ENCODE measurements at places on chromosomes 11 and 22.
A peak's percentile ranks its signal among the peaks of the same experiment; 100 is the strongest.

GRCh38 chr11:103920933-103921332, 115.5 kb upstream of the DDI1 start:
- DNase-seq = no peak

GRCh38 chr11:12013781-12014180, 5.4 kb upstream of the DKK3 start:
- DNase-seq = no peak

DNA sequence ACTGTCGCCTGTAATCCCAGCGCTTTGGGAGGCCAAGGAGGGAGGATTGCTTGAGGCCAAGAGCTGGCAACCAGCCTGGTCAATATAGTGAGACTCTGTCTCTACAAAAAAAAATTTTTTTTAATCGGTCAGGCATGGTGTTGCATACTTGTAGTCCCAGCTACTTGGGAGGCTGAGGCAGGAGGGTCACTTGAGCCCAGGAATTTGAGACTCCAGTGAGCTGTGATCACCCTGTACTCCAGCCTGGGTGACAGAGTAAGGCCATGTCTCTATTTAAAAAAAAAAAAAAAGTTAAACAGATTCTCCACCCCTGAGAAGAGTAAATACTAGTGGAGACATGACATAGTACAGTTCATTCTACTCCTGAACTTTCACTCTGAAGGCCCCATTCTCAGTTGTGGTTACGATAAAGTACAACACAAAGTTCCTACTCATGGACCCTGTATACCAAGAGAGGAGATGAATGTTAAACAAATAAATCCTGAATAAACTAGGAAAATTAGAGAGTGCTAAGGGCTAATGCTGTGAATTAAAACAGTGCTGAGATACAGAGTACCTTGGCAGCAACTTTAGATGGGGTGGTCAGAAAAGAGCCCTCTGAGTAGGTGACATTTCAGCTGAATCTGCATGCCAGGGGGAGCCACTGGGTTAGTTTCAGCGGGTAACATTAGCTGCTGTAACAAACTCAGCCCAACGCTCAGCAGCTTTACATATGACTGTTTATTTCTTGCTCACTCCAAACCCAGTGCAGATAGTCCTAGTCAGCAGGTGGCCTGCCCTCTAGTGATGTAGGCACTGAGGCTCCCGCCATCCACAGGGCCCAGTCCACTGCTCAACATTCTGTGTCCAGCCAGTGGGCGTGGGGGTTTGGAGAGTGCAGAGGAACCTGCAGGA, 75.1 kb downstream of the DBX1 start:
- no peak for DNase-seq

- no peak for DNase-seq
Observed at GRCh38 chr11:119854521-119854920, 125.5 kb upstream of the NECTIN1 start.

GRCh38 chr11:45722144-45722543, 56.7 kb upstream of the CHST1 start:
- DNase-seq = no peak

GRCh38 chr11:72813740-72814285, 398 bp upstream of the ATG16L2 start:
- peak; percentile 82 for DNase-seq

DNA sequence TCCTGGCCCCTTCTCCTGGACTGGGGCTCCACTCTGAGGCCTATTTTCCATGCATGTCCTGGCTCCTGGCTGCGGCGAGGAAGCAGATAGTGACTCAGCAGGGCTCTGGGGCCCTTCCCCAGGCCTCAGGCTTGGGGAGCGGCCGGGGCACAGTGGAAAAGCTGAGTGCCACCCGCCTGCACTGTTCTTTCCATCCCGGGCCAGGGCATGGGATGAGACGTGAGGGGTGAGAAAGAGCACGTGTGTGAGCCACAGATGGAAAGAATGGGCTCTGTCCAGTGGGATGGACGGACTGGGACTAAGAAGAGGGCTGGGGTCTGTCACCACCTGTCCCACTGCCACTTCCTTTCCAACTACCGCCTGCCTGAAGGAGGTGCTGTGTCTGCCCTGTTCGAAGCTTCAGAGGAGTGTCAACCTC, 12.8 kb downstream of the SLC37A2 start:
- no peak for DNase-seq

GRCh38 chr11:117083011-117083935, 15.0 kb downstream of the SIK3 start:
- no peak for DNase-seq

DNA sequence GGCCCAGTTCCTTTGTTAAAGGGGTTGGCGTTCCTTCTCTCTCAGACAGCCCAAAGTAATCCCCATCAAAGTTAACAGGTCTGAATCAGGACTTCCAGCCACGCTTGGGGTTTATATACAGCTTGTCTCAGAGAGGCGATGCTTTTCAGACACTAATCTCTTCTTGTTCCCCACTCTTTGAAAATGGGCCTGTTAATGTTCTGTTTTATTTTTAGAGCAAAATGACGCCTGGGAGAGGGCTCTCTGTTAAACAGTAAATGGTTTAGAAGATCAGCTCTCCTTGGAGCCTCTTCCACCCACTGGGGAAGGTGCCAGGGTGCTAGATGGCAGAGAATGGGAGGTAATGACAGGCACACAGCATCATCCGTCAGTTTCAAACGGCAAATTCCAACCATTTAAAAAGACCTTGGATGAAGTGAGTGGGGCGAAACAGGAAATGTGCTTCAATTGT, 235.9 kb upstream of the NARS2 start:
- peak; percentile 18 for DNase-seq

DNA sequence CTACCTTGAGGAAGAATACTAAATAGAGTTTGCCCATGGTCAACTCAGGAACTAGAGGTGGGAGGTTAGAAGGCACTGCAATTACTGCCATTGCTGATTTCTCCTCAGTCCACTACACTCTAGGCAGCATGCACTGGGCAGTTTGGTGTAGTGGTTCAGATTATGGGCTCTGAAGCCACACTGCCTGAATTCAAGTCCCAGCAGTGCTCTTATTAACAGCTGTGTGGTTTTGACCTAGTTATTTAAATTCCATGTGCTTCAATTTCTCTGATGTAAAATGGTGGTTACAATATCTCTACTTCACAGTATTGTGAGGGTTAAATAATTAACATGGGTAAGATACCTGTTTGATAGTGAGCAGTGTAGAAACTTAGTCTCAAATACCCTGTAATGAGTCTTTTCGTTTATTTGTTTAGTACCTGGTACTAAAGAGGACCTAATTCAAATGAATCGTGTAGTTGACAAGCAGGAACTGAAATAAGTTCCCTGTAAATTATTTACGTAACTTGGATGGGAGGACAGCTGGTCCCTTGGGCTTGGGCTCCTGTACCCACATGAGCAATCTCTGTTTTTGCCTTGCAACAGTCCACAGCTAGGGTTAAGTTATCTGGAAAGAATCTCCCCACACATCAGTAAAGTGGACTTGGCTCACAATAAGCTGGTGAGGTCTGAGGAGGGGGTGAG, 17.8 kb downstream of the PRR5L start:
- DNase-seq = no peak

DNA sequence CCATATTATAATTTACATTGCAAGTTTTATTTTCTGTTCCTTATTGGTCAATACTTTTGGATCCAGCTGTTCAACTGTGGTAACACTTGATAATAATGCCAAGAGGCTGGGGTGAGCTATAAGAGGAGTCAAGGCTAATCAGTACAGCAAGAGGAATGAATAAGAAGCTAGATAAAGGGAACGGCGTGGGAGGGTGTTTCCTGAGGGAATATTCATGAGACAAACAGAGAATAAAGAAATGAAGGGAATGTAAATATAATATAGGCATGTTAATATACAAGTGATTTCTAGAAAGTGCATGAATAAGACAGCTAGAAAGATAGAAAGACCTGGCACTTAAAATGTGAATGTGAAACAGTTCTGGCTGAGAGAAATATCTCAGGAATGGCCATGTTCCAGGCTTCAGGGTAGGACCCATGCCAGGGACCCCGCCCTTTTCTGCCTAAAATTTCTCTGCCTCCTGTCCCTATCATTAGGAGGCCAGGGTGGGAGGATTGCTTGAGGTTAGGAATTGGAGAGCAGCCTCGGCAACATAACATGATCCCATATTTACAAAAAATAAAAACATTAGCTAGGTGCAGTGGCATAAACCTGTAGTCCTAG, 3.9 kb downstream of the OR51B4 start:
- no peak for DNase-seq

- DNase-seq = peak; percentile 4
Observed at GRCh38 chr11:56783448-56784041, 35.0 kb upstream of the OR9G4 start.

GRCh38 chr11:134579724-134580609, 167.9 kb upstream of the B3GAT1 start:
- no peak for DNase-seq

GRCh38 chr11:107675902-107676301, 36.0 kb downstream of the SLN start:
- DNase-seq = no peak

All from NCI-H2227 treated with DMSO at 0.1 percent for 48 hours (cell line).